ENCODE measurements at places on chromosomes 2 and 18. TPM values are rescaled to one million over a fixed set of nuclear protein-coding genes. Genes with fewer than 3 reads are reported as not detected.

Gene WNT6
- not detected for total RNA-seq

Gene RSAD2
- total RNA-seq, result 0.13 TPM

Gene TUBA4A
- 50.7 TPM for total RNA-seq

Gene PAIP2B
- 1.2 TPM for total RNA-seq

Gene IL1RN
- total RNA-seq, result not detected

Gene UBR3
- 73.7 TPM for total RNA-seq

Gene APLF
- total RNA-seq, result 4.5 TPM

Gene CAD
- 46.7 TPM for total RNA-seq

Gene KATNAL2
- total RNA-seq, result 3.0 TPM

Gene KLHL29
- 7.7 TPM for total RNA-seq

Gene ABHD1
- total RNA-seq, result 0.13 TPM

Gene CYTIP
- total RNA-seq, result 0.13 TPM

Gene ID2
- 8.1 TPM for total RNA-seq
